Stimulated activated effector memory CD8-positive, alpha-beta T cell treated with anti-CD3 and anti-CD28 coated beads, Interleukin-12 subunit alpha, Interleukin-12 subunit beta, amount 100 ng/mL, for 72 hours (primary cell): ENCODE measurements at places on chromosomes 6 and 20.

DNA sequence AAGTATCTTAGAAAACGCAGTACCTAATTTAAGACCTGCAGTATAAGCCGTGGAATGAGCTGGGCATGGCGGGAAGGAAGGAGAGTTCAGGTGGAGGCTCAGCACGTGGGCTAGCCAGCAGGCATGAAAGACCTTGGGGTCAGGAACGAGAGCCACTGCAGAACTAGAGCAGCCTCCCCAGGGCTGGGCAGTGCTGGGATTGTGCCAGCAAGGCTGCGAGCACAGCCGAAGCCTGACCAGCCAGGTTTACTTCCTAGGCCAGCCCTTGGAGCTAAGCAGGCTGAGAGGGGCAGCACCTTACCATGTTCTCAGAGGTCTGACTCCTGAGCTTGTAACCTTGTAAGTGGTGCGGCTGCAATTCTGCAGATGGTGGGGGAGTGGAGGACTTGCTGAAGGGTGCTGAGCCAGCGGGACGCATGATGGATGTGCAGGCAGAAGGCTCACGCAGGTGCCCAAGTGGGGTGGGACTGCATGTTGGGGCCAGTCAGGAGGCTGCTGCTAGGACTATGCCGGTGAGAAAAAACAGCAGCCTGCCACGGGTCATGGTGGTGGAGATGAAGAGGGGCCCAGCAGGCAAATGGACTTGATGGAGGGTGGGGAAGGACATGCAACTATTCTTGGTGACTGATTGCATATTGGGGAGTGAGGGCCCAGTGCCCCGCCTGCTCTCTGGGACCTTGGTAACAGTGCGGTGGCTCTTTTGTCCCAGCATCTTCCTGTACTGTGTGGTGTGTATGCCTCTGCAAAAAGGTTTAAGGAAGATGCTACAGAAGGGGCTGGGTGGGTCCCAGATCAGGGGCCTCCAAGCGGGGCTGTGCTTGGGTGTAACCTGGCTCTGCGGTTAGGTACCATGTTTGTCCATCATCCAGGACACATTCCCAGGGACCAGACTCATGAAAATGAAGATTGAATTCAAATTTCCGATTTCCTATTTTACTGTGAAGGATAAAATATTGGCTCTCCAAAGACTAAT, 37.6 kb upstream of the IRF4 start:
- DNase-seq, result no peak

GRCh38 chr6:10412461-10413261, 2.2 kb downstream of the TFAP2A start:
- DNase-seq, result peak; percentile 60

- no peak for DNase-seq
Observed at GRCh38 chr6:96844530-96844929, 7.3 kb upstream of the GPR63 start.

- DNase-seq, result no peak
Observed at GRCh38 chr6:45156075-45156474, 172.1 kb upstream of the RUNX2 start.

GRCh38 chr20:40506537-40506939, 182.5 kb downstream of the MAFB start:
- no peak for DNase-seq
